ENCODE measurements at places on chromosomes 7 and 10.

- DNase-seq = no peak
These were observed 96.2 kb downstream of the C10orf105 start for GRCh38 chr10:71623098-71623985.

DNA sequence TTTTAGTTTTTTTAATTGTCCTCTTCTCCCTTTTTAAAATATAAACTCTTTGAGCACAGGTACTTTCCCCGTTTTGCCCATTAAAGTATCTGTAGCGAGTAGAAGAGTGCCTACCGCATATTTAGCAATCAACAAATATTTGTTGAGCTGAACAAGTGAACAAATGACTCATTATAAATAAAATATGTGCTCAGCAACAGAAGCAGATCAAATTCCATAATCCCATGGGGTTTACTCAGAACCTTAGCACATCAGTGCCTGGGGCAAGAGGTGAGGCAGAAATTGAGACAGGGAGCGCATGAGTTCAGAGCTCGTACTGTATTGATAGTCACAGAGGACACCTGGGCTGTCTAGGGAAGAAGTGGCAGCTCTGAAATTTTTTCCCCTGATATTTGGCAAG is 161.0 kb downstream of the SEM1 start:
- DNase-seq = no peak

DNA sequence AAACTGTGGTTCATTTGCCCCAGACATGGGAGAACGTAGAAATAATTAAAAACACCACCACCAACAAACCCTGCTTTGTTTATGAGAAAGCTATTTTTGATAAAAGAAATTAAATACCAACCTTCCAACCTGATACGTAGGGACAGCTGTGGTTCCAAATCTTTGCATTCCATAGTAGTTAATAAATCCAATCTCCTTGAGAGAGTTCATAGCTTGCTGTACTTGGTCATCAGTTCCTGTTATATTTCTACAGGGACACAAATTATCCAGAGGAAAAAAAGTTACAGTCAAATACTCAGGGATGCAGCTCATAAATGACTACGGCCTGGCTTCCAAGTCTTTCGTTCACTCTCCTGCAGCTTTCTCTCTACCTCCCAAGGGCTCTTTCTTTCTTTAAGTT is 41.1 kb downstream of the PUS7 start:
- no peak for DNase-seq

DNA sequence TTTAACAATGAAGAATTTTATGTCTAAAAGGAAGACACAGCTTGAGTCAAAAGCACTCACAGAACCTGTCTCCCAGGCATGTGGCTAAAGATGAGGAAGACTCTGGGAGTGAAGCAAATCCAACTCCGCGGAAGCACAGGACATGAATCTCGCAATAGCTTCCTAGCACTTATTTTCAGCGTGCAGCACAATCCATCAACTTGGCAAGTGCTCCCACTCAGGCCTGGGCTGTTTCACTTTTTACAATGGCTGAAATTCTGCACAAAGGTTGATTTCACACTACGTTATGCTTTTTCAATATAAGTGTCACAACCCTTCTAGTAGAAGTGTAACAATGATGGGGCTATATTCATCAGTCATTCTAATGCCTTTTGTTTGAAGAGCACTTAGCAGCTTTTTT is 180.2 kb downstream of the XPNPEP1 start:
- DNase-seq = no peak

DNA sequence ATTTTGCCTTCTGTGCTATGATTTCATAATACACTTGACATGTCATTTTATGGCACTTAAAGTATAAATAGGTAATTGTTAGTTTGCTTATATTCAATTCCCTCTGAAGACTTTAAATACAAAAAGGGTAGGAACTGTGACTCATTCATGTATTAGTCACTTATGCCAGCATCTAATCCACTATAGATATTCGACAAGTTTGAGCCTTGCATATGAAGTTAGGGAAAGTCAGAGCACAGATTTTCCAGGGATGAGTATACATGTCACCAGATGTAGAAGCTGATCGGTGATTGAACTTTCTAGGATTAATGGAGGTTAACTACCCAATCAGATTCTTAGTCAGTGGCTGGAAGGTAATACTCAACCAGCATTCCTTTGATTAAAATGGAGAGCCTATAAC is 1321.5 kb downstream of the XPNPEP1 start:
- DNase-seq = no peak

Data from HFF-Myc (cell line).